ENCODE measurements at places on chromosomes 3 and 15.

DNA sequence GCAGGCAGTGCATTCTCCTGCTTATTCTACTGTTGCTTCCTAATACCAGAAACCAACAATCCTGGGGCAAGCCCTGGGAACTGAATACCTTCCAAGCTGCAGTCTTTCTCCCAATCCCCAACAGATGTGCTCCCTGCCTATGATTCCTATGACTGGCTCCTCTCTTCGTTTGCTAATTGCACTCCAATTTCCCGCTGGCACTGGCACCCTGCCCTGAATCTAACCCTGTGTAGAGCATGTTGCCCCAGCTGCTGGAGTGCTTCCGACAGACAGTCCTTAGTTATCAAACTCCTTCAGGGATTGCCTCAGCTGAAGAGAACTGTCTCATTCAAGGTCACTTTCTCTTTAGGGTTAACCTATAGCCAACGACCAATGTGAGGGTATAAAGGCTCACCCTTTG is 214.1 kb downstream of the NECTIN3 start:
- no peak for DNase-seq

DNA sequence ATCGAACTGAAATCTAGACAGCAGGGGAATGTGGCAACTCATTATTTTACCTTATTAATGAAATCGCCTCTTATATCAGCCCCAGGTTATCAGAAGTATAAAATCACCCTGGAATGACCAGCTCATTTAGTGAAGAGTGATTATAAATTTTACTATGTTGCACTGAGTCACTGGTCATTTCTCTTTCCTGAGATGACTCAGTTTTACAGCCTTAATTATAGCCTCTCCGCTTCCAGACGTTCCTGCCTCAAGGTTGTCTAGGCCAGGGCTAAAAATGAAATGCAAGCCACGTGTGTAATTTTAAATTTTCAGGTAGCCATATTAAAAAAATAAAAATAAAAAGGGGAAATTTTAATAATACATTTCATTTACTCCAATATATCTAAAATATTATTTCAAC is 33.3 kb downstream of the DET1 start:
- no peak for DNase-seq

DNA sequence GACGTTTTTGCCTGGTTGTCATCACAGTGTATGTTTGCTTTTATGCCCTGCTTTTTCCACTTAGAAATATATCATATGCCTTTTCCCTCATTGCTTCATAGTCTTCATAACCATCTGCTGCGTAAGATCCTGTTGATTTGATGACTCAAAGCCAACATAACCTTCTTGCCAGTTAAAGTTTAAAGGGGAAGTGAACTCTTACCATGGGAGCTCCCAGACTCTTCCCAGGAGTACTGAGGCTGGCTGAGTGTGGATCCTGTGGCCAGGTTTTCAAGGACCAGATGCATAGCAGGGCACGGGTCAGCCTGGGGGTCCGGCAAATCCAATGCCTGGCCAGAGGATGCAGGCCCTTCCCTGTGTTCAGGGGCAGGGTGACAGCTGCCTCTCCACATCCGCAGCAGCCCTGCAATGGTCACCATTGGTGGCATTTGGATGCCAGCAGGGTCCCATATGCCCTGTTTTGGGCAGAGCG is 42.0 kb upstream of the SACM1L start:
- DNase-seq = no peak

DNA sequence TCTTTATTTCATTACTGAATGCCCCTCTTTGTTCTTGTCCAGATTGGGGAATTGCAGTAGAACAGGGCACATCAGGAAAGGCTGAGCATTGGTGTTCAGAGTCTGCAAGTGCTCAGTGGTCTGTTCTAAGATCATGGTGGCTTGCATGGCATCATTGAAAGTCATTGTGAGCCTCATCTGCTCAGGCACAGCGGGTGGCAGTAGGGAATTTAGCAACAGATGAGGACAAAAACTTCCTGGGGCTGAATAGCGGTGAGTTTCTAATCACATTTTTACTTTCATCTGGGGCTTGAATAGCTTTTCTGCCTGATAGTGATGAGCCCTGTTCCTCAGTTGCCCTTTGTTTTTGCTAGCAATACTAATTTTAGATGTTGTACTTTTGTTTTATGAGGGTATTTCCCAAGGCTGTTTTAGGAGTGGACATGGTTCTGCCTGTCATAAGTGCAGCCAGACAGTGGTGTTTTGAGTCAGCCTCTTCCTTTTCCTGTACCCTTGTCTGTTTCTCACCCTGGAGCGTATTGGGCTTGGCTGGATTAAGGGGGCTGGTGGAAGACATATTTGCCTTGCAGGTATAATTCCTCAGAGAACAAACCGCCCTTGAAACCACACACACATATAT is 127.2 kb upstream of the IL12A start:
- DNase-seq = no peak

GRCh38 chr3:112817271-112817670 is 29.4 kb downstream of the CD200R1L start:
- DNase-seq = no peak

DNA sequence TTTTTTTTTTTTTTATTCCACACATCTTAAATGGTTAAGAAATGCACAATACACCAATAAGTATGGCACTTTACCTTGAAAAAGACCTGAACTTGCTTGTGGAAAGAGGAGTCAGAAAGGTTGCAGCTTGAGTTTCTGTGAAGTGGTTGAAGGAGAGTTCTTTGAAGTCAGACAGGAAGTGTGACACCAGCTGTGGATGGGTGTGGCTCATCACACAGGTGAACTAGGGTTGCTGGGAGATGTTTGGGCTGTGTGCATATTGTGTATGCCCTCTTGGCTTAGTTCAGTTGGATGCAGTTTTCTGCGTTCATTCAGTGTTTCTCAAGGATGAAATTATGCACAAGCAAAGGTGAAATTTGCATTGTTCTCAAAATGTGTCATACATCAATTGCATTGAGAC is 6.3 kb downstream of the AEN start:
- no peak for DNase-seq

- no peak for DNase-seq
Observed at GRCh38 chr3:171374661-171375285, 85.4 kb downstream of the TNIK start.

DNA sequence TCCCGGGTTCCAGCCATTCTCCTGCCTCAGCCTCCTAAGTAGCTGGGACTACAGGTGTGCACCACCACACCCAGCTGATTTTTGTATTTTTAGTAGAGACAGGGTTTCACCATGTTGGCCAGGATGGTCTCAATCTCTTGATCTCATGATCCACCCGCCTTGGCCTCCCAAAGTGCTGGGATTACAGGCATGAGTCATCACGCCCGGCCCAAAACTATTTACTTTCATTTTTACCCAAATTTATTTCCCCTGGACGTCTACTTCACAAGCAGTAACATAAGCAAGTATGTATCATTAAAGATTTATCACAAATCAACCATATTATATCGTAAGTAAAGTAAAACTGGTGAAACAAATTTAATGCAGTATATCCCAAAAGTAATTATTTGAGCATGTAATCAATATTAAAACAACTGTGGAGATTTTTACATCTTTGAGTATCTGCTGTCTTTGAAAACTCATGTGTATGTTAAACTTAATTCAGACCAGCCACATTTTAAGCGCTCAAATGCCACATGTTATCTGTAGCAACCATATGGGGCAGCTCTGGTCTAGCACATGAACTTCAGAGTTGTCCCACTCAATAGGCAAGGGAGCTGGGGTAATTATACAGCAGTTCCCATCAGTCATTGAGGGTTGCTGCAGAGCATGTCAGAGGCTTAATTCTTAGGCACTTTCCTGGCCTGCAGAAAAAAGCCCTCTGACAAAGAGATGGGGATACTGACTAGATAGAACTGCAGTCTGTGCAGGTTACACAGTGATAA is 185.7 kb upstream of the CTDSPL start:
- DNase-seq = no peak

GRCh38 chr15:63880744-63881143 is 47.0 kb upstream of the HERC1 start:
- no peak for DNase-seq

Data from NCI-H446 (cell line).